ENCODE measurements at places on chromosomes 7 and 10. TPM values are rescaled to one million over a fixed set of nuclear protein-coding genes. Genes with fewer than 3 reads are reported as not detected.
A peak's percentile ranks its signal among the peaks of the same experiment; 100 is the strongest.

GRCh38 chr7:45700556-45700955 lies 126.4 kb downstream of the ADCY1 start:
- DNase-seq, result peak; percentile 50

DNA sequence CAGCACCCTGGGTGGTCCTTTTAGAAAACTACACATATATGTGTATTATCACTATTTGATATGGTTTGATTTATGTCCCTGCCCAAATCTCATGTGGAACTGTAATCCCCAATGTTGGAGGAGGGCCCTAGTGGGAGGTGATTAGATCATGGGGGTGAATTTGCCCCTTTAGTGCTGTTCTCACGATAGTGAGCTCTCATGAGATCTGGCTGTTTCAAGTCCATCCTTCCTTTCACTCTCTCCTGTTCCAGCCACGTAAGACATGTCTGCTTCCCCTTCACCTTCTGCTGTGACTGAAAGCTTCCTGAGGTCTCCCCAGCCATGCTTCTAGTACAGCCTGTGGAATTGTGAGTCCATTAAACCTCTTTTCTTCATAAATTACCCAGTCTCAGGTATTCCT lies 37.3 kb downstream of the DOCK4 start:
- DNase-seq, result no peak

GRCh38 chr10:36441557-36441956 lies 683.8 kb upstream of the ANKRD30A start:
- DNase-seq, result peak; percentile 61

GRCh38 chr10:86630079-86630478 lies 24.3 kb upstream of the OPN4 start:
- no peak for DNase-seq

- no peak for DNase-seq
Observed at GRCh38 chr10:78865538-78865875, 203.3 kb upstream of the ZMIZ1 start.

LRRC17 gene
- 70.0 TPM for total RNA-seq

FFAR4 gene
- not detected for total RNA-seq

PRPS1L1 gene
- not detected for total RNA-seq
